Tracheal epithelial cell (primary cell): ENCODE measurements at places on chromosomes 13 and 19. TPM values are rescaled to one million over a fixed set of nuclear protein-coding genes. Genes with fewer than 3 reads are reported as not detected.

The R3HDM4 gene
- 45.4 and 52.8 TPM in 2 replicates for total RNA-seq

The KIRREL2 gene
- not detected in 2 replicates for total RNA-seq

The DHDH gene
- 6.4 and 8.4 TPM in 2 replicates for total RNA-seq

The GAS6 gene
- 53.7 and 130 TPM in 2 replicates for total RNA-seq

The LGALS4 gene
- total RNA-seq: 0.21 TPM in 1 of 2 replicates, not detected in the other

The HOMER3 gene
- 110 and 132 TPM in 2 replicates for total RNA-seq

The BIVM gene
- 11.1 and 16.0 TPM in 2 replicates for total RNA-seq

The TNFRSF19 gene
- 0.43 and 7.0 TPM in 2 replicates for total RNA-seq
